ENCODE measurements at places on chromosomes 11 and 22.

- DNase-seq = no peak
Observed at GRCh38 chr11:66020618-66021357, 5.5 kb downstream of the CATSPER1 start.

GRCh38 chr22:47225931-47226633 is 463.6 kb downstream of the TBC1D22A start:
- no peak for DNase-seq

DNA sequence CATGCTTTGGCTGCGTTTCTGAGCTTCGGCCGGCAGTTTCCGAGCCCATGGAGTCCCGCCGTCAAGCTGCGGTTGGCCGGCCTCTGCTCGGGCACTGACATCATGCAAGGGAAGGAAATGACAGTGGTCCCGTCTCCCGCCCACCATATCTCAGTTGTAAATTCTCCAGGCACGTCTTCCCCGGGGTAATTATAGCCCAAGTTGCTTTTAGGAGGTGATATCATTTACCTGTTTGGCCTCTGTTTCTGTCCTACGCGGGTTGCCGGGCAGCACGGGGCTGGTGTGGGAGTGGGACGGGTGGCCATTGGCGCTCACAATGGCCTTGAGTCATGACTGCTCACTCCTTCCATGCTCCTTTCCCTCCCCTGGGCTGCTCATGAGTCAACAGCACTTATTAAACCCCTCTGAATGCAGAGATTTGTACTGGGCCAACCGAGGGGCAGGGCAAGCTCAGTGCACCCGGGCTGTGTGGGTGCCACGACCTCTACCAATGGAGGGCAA is 4.2 kb upstream of the ANO1 start:
- no peak for DNase-seq

DNA sequence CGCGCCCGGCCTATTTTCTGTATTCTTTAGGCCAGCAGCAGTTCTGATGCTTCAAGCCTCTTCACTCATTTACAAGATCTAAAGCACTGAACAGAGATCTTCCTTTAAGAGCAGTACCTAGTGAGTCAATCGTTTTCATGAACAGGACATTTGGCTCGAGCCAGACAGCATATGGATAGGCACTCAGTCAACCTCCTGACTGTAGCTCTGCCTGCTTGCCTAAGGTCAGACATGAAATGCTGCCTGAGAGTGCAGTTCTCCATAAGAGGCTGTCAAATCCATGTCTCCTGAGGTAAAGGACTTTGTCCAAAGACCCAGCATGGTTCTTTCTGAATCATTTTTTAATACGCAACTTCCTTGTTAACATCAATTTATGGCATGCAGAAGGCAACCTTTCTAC is 941.2 kb downstream of the DLG2 start:
- no peak for DNase-seq

GRCh38 chr11:119729581-119729927 is 554 bp upstream of the NECTIN1 start:
- DNase-seq = no peak

DNA sequence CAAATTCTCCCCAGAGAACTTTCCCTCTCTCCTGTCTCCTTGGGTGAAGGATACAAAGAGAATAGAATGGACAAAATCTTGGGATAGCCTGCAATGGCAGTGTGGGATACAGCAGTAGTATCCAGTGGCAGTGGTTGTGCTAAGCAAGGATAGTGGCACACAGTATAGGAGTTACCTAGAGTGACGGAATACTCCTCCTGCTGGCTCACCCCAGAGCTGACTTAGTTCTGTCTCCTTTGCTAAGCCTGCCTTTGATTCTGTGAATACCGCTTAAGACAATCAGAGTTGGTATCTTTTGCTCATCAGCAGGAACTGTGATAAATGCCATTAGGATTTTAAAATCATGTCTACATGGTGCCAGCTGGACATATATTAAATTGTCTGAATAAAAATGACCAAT is 404.3 kb downstream of the JRKL start:
- DNase-seq = no peak

DNA sequence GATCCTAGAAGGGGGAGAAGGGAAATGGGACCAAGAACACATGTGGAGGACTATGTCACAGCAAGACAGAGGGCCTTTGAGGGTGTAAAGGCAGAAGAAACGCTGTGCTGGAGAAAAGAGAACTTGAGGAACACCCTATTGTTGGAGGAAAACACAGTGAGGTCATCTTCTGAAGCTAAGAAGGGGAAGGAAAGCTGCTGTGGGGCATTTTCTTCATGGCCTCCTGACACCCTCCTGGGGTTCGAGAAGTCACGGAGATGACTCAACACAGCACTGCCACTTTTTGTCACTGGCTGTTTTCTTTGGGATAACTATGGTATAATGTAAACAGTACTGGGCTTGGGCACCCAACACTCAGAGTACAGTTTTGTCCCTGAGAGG is 492.6 kb upstream of the CADM1 start:
- DNase-seq = no peak

GRCh38 chr11:11668274-11668673 is 46.5 kb upstream of the GALNT18 start:
- no peak for DNase-seq

DNA sequence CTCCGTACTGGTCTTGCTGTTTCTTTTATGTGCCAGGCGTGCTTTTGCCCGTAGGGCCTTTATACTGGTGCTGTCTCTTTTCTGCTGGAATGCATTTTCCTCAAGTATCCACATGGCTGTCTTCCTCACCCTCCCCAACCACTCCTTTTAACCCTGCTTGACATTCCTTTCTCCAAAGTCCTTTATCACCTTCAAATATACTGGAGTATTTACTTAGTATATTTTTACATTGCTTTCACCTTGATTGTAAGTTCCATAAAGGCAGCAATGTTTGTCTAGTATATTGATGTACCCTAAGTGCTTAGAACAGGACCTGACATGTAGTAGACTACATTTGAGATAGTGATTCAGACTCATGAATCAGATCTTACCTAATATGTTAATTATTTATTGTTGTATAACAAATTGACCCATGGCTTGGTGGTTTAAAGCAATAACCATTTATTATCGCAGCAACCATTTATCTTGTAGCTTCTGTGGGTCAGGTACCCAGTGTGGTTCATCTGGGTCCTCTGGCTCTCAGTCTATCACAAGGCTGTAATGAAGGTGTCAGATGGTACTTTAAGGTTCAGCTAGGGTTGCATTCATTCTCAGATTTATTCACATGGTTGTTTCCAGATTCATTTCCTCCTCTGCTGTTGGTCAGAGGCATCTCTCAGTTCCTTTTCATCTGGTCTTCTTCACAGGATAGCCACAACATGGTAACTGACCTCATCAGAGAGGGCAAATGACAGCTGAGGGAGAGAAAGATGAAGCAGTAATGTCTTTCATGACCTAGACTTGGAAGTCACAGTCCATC is 34.2 kb downstream of the DDX10 start:
- no peak for DNase-seq

- DNase-seq = no peak
Observed at GRCh38 chr11:14232652-14233051, 126.3 kb downstream of the RRAS2 start.

- no peak for DNase-seq
Observed at GRCh38 chr22:26066534-26066933, 102.7 kb upstream of the SEZ6L start.

GRCh38 chr11:132314911-132315455 is 944.6 kb downstream of the NTM start:
- no peak for DNase-seq

- DNase-seq = no peak
Observed at GRCh38 chr11:113952070-113952469, 22.8 kb upstream of the HTR3A start.

DNA sequence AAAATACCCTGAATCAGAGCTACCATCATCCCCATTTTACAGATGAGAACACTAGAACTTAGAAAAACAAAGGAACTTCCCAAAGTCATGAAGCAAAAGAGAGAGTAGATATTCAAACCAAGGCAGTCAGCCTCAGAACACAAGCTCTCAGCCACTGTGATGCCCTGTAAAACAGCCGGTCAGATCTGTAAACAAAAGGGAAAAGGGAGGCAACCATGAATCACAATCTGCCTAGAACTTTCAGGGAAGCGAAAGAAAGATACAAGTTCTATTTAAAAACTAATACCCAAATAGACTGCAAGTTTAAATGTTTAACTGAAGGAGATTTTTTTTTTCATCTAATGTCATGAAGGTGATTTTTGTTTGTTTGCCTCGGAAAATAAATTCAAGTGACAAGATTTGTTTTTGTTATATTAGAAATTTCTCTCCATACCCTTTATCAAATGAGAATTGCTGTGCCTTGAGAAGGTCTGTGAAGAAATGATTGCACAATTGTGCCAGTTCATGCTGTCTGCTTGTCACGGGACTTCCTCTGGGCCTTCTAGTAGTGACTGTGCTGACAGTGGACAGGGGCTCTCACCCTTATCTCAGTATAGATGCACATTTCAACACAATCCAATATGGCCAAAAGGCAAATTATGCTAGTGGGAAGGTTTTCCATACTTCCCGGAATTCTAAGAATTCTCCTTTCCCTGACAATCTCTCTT is 11.7 kb downstream of the SAA1 start:
- peak; percentile 45 for DNase-seq

- DNase-seq = no peak
Observed at GRCh38 chr22:26482161-26482560, 1.4 kb downstream of the HPS4 start.

- DNase-seq = no peak
Observed at GRCh38 chr11:64649291-64649697, 58.3 kb downstream of the SLC22A12 start.

GRCh38 chr11:6225024-6225423 is 9.4 kb downstream of the FHIP1B start:
- DNase-seq = no peak

DNA sequence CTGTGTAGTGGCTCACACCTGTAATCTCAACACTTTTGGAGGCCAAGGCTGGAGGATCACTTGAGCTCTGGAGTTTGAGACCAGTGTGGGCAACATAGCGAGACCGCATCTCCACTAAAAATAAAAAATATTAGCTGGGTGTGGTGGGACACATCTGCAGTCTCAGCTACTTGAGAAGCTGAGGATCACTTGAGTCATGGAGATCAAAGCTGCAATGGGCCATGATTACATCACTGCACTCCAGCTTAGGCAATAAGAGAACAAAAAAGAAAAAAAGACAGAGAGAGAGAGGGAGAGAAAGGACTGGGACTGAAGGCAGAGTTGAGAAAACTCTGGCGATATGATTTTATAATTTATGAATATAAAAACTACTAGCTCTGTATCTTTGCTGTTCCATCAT is 473.1 kb downstream of the LRRC4C start:
- DNase-seq = no peak

GRCh38 chr11:44208976-44209603 is 100.8 kb downstream of the ALX4 start:
- DNase-seq = no peak

DNA sequence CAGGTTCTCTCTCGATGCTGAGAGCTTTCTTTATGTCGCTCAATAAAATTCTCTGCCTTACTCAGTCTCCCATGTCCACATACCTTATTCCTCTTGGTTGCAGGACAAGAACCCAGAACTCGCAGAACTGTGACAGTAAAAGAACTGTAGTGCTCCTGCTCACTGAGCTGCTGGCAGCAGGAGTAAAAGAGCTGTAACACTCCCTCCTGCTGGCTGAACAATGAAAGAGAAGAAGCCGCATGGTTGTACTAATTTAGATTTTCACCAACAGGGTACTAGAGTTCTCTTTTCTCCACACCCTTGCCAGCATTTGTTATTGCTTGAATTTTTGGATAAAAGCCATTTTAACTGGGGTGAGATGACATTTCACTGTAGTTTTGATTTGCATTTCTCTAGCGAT is 433.2 kb downstream of the GUCY1A2 start:
- no peak for DNase-seq

GRCh38 chr11:2258501-2259465 is 11.6 kb downstream of the ASCL2 start:
- no peak for DNase-seq

- no peak for DNase-seq
Observed at GRCh38 chr22:37276776-37277175, 5.5 kb upstream of the CYTH4 start.

GRCh38 chr11:17652556-17652955 is 66.8 kb upstream of the MYOD1 start:
- DNase-seq = no peak

DNA sequence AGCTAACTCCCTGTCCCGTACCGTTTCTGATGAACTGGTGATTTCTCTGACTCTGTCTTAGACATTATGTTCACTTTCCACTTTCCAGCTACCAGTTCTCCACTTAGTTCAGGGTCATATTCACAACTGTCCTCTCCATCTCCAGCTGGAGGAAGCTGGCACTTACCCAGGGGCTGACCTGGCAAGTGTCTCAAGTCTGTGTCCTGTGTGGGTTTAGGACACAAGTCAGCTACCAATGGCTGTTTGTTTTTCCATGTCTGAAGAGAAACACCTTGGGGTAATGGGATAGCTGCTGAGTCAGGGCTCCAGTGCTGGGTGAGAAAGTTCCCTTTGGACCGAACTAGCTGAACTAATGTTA is 134.4 kb downstream of the CSNK2A3 start:
- DNase-seq = no peak

- no peak for DNase-seq
Observed at GRCh38 chr11:78526497-78527146, 48.0 kb downstream of the NARS2 start.

DNA sequence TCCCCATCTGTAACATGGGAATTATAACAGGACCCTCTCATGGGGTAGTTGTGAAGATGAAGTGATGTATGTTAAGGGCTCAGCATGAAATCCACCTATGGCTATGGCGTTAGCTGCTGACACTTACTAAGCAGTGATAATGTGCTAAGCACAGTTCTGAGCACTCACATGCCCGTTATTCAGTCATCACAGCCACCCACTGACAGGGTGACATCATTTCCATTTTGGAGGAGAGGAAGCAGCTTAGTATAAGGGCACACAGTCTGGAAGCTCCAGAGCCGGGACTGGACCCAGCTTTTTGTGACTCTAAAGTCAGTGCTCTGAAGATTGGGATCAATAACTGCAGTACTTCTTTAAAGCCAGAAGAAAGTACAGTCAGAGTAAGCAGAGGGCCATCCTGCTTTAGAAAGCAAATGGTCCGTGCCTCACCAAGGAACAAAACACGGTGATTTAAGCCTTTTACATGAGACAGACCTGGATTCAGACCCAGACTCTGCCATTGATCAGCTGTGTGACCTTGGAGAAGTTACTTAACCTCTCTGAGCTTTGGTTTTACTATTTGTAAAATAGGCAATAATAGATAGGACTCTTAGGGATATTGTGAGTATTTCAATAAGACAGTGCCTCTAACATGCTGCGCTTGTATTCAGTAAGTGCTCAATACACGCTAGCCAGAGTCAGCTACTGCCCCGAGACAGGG is 61.5 kb downstream of the SGSM1 start:
- DNase-seq = no peak

Measured in globus pallidus (tissue), 1 donor.